ENCODE measurements at places on chromosomes 6 and 20.

- DNase-seq: peak; percentile 17
Observed at GRCh38 chr6:34145161-34146020, 496 bp downstream of the GRM4 start.

- no peak for DNase-seq
Observed at GRCh38 chr20:57118964-57119363, 147.5 kb downstream of the BMP7 start.

DNA sequence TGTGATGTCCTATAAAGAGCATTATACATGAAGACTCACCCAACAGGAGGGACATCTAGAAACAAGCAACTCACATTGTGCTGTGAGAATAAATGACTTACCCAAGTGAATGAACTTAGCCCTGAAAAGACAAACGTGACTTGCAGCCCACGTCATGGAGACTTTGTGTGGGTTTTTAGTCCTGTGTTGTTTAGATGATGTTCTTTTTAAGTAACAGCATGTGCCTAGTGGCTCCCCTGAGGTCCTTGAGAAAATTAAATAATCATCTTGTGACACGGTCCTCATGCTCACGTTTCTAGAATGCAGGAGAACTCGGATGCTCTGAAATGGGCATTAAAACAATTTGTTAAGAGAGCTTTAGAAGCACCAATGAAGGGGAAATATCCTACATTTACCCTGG is 165.1 kb downstream of the SASH1 start:
- DNase-seq: no peak

DNA sequence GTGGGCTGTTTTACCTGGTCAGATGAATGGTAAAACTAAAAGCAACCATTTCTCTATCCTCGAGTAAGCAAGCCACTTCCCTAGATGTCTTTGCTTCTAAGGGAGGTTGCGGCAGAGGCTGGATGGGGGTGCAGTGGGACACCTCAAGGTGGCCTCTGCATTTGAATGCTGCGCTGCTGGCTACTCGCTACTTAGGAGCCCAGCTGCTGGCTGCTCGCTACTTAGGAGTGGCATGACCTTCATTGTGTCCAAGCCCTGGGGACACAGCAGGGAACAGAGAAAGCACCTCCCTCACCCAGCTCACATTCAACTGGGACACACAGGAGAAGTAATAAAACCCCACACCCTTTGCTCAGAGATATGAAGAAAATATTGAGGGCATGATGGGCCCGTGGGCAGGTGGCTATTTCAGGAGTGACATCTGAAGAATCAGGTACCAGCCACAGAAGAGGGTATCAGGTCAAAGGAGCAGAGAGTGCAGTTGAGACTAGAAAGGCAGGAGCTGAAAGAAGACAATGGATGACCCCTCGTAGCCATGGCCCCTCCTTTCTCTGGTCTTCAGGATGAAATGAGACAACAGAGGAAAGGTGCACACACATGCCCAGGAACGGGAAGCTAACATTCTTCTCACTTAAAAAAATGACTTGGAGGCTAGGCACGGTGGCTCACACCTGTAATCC is 149.4 kb downstream of the ZMYND8 start:
- DNase-seq: no peak

- no peak for DNase-seq
Observed at GRCh38 chr20:48634641-48635040, 193.2 kb downstream of the PREX1 start.

DNA sequence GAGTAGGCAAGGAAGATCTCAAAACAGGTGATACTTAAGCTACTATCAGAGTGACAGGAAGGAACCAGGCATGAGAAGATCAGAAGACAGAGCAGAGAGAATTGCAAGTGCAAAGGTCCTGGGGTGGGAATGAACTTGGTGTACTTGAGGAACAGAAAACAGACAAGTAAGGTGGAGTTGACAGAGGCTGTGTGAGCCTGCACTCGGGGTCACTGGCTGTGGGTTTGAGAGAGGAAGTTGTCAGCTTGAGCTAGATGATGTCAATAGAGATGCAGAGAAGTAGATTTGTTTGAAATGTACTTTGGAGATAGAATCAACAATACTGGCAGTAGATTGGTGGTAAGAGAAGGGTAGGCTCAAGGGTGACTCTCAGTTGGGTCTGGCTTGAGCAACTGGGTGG is 209.5 kb downstream of the CLIC5 start:
- no peak for DNase-seq

DNA sequence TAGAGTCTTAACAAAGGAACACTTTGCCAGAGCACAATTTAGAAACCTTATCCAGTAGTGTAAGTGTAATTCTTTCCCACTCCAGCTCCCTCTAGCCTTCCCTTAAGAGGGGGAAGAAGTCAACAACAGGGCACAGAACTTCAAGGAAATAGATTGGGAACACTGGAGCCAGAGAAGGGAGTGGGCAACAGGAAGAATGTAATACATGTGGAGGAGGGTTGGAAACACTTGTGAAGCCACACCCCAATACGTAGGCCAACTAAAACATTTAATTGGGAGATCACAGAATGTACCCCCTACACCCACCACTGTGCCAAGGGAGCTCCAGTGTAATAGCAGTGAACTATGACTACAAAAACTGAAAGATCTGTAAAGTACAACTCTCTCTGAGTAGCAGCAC is 735.7 kb upstream of the HS3ST5 start:
- no peak for DNase-seq

DNA sequence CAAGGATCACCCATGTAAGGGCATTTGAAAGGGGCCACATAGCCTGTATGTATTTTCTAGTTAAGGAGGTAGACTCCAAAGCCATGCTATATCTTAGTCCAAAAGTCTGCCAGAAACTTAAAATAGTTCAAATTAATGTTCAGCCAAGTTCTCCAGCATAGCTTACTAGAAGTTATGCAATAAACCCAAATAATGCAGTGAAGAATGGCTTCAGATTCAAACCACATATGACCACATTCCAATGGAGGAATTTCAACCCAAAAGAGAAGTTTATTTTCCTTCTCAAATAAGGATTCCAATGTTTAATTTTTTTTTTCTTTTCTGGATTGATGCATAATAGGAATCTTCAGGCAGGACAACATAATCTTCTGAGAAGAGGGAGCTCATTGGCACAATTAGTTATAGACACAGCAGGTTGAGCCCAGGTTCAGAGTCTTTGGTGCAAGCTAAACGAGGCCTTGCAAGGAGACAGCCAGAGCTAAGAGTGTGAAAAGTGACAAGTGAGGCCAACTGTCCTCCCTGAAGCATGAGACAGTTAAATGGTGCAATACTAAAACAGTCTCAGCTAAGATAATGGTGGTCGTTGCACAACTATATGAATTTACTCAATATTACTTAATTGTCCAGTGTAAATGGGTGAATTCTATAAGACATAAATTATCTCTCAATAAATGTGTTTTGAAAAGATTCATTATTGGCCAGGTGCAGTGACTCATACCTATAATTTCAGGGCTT is 598.8 kb upstream of the CDH4 start:
- DNase-seq: no peak

GRCh38 chr6:138403324-138403800 is 661 bp upstream of the HEBP2 start:
- DNase-seq: no peak

GRCh38 chr20:12984069-12984765 is 24.6 kb upstream of the SPTLC3 start:
- no peak for DNase-seq

- no peak for DNase-seq
Observed at GRCh38 chr6:137112067-137112355, 61.4 kb downstream of the IL22RA2 start.

DNA sequence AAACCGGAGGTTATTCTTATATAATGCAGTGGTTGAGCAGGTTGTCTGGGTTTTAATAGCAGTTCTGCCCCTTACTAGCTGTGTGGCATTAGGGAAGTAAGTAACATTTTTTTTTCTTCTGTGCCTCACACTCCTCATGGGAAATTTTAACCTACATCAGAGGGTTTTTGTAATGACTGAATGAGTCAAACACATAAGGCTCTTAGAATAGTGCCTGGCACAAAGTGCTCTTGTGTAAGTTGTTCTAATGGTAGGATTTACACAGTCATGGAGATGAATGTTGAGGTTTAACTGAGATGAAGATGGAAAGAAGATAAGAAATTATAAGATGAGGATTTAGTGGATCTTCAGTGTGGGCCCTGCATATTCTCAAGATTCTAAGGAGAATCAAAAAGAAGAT is 68.4 kb upstream of the PHIP start:
- DNase-seq: no peak

DNA sequence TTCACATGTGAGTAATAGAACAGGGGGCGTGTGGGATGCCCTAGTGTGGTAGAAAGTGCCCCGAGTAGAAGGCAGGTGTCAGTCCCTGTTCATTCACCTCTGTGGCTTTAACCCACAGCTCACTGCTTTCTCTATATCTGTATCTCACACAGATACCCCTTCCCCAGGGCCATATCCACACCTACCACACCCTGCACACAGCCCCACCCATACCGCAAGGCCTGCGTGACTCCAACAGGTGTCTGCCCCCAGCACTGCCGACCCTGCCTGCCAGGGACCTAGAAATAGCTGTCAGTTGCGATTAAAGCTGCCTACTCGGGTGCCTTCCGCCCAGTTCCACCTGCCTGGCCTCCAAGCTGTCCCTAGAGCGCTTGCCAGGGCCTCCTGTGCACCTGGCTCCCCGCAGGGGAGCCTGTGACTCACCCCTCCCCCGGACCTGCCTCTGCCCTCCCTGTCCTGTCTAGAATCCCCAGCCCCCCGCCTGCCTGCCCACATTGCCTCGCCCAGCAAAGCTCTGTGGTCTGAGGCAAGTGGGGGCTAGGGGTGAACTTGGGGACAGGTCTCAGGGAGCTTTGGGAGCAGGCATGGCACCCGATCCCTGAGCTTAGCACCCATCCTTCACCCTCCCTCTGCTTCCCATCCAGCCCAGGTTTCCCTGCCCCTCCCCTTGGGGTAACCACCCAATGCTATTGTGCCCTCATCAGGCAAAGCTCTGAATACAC is 38.3 kb upstream of the ID1 start:
- DNase-seq: no peak

All from activated CD8-positive, alpha-beta memory T cell treated with anti-CD3 and anti-CD28 coated beads for 1 hour (primary cell).